Gastrocnemius medialis (tissue), 4 donors: ENCODE measurements at places on chromosomes 1 and 21. TPM values are rescaled to one million over a fixed set of nuclear protein-coding genes. Genes with fewer than 3 reads are reported as not detected.

INSRR gene
- total RNA-seq = not detected

TSACC gene
- not detected for total RNA-seq

AGMAT gene
- 2.0 TPM for total RNA-seq

CFAP107 gene
- not detected for total RNA-seq

SH2D1B gene
- 5.5 TPM for total RNA-seq

GRCh38 chr1:3902111-3902511, 2.0 kb upstream of the C1orf174 start:
- DNase-seq = no peak
- no peaks in the 10 kb centered on the region for H3K27me3 ChIP-seq
- H3K27ac ChIP-seq = no peak overlapping the region

GRCh38 chr1:165551469-165551868, 7.7 kb downstream of the LRRC52 start:
- H3K27ac ChIP-seq = no peak overlapping the region
- H3K4me3 ChIP-seq = no peak overlapping the region
- H3K36me3 ChIP-seq = no peaks in the 10 kb centered on the region
- no peaks in the 10 kb centered on the region for H3K27me3 ChIP-seq

DNA sequence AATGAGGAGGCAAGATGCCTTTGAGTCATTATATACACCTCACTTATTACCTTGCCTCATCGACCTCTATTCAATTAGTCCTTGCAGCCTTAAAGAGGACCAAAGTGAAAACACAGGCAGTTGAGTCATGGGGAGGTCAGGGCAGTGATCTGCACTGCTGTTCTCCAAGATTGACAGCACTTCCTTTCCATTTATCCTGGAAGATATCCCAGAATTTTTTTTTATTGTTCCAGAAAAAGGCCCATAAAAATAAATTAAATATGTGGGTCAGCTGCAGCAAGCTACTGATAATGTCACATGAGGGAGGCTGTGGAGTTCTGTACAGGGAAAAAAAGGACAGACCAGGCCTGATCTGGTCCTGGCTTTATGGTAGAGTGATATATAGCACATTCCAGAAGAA, 33.2 kb upstream of the CDC42BPA start:
- no peaks in the 10 kb centered on the region for H3K36me3 ChIP-seq
- peaks cover 14% of the 10 kb centered on the region for H3K4me1 ChIP-seq
- H3K27me3 ChIP-seq = no peaks in the 10 kb centered on the region

DNA sequence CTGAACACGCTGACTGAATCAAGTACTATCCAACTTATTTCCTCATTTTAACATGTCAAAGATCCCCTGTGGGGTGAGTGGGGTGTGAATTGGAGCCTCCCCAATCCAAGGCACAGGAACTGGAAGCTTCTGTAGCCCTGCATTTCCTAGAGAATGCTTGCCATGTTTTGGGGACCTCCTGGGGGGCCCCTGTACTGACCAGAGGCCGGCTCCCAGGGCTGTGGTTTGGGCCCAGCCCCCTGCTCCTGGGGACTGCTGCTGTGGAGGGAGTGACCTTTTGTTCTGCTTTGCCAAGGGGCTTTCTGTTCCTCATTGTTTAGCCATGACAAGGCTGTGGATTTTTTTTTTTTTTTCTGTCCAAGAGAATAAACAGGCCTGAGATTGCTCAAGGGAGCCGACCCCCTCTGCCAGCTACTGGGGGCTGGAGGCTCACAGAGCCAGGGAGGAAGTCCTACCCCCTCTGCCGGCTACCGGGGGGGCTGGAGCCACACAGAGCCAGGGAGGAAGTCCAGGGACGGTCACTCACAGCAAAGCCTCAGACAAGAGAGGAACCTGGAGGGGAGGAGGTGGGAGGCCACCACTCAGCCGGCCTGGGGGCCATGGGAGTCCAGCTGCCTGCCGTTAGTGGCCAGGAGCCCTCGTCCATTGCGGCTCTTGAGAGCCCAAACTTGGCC, 17.4 kb downstream of the TNFRSF1B start:
- peak; percentile 76 for DNase-seq
- H3K4me1 ChIP-seq = peaks cover 69% of the 10 kb centered on the region
- H3K27ac ChIP-seq = peak overlapping the region; percentile 88
- H3K4me3 ChIP-seq = peak overlapping the region; percentile 33
- no peaks in the 10 kb centered on the region for H3K36me3 ChIP-seq
- H3K27me3 ChIP-seq = no peaks in the 10 kb centered on the region

DNA sequence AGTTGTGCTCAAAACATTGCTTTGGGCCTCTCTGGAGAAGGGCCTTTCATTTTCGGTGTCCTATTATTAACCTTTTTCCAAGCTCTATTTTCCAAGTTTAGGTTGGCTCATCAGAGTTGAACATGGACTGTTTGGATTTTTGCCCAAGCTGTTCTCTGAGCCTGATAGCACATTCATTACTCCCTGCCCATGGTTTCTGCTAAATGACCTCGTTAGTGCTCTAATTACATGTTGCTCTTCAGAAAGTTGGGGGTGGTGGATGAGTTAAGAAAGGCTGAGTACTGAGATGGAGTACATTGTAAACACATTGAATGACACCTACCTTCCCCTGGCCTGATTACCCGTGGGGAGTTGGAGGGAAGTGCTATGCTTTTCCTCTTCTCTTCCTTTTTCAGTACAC, 38.9 kb downstream of the LMO4 start:
- H3K27ac ChIP-seq = no peak overlapping the region
- no peaks in the 10 kb centered on the region for H3K4me1 ChIP-seq
- no peaks in the 10 kb centered on the region for H3K27me3 ChIP-seq
- no peak overlapping the region for H3K4me3 ChIP-seq

DNA sequence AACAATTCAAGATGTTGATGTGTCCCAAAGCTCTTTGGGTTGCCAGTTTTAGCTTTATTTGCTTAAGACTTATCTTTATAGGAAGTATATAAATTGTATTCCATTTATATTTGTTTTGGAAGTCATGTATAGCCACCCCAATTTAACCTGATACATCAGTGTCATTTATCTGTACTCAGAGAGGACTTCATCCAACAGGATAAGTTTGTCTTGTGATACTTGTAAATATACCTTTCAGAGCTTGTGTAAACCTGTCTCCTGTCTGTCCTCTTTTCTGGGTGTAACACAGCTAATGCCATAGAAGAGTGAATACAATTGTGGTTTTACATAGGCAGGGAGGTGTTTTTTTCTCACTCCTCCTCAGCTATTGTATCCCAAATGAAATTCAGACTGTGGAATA, 10.4 kb downstream of the PTGFR start:
- H3K36me3 ChIP-seq = no peaks in the 10 kb centered on the region
- no peak overlapping the region for H3K4me3 ChIP-seq
- DNase-seq = no peak
- no peaks in the 10 kb centered on the region for H3K27me3 ChIP-seq
- H3K27ac ChIP-seq = no peak overlapping the region
- H3K4me1 ChIP-seq = no peaks in the 10 kb centered on the region

GRCh38 chr1:234862944-234863515, 253.1 kb upstream of the IRF2BP2 start:
- H3K27ac ChIP-seq = peak overlapping the region; percentile 75
- no peaks in the 10 kb centered on the region for H3K27me3 ChIP-seq
- no peaks in the 10 kb centered on the region for H3K36me3 ChIP-seq
- peak; percentile 51 for DNase-seq

DNA sequence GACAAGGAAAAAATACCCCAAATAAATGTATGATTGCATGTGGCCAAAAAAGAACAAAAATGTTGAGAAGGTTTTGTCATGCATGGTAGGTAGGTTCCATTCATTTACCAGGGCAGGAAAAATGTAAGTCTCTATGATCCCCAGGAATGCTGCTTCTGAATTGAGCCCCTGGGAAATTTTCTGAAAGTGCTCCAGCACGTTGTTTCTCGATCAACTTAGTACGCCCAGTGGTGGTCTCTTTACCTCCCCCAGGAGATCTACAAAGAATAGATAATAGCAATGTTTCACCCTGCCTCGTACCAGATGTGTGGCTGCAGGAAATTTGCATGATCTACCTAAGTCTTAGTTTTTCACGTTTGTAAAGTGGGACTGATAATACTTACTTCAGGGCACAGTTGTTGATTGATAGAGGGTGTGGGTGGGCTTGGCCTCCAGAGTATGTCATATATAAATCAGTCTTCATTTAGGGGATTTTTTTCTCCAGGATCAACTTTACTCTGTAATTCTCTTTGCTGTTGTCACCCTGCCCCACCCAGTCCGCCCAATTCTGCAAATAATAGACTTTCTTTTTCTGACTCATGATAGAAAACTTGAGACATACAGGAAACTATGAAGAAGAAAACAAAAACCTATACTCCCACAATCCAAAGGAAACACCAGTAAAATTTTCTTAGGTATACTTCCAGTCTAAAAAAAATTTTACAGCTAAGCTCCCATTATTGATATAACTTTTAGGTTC, 462.0 kb upstream of the RUNX1 start:
- DNase-seq = no peak
- no peaks in the 10 kb centered on the region for H3K27me3 ChIP-seq
- H3K4me1 ChIP-seq = peaks cover 10% of the 10 kb centered on the region
- no peak overlapping the region for H3K4me3 ChIP-seq

DNA sequence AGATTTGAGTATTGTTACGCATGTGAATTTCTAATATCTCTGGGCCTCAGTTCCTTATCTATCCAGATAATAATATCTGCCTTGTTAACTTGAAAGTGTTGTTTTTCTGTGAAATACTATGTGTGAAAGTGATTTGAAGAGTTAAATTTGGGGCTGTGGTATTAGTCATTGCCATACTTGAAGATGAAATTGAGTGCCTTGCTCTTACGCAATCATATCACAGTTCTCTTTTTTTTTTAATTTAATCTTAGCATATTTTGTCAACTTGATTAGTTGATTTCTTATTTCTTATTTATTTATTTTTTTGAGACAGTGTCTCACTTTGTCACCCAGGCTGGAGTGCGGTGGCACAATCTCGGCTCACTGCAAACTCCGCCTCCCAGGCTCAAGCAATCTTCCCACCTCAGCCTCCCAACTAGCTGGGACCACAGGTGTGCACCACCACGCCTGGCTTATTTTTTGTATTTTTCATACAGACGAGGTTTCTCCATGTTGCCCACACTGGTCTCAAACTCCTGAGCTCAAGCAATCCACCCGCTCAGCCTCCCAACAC, 31.0 kb downstream of the AGO4 start:
- no peak overlapping the region for H3K4me3 ChIP-seq
- no peak overlapping the region for H3K27ac ChIP-seq
- H3K4me1 ChIP-seq = no peaks in the 10 kb centered on the region
- no peaks in the 10 kb centered on the region for H3K27me3 ChIP-seq
- peaks cover 86% of the 10 kb centered on the region for H3K36me3 ChIP-seq
- DNase-seq = no peak

GRCh38 chr1:180627411-180627810, 4.4 kb upstream of the XPR1 start:
- no peak overlapping the region for H3K4me3 ChIP-seq
- no peaks in the 10 kb centered on the region for H3K27me3 ChIP-seq
- DNase-seq = no peak
- no peak overlapping the region for H3K27ac ChIP-seq
- H3K4me1 ChIP-seq = peaks cover 7% of the 10 kb centered on the region

- H3K27ac ChIP-seq = no peak overlapping the region
- H3K4me3 ChIP-seq = no peak overlapping the region
- H3K27me3 ChIP-seq = no peaks in the 10 kb centered on the region
- no peaks in the 10 kb centered on the region for H3K4me1 ChIP-seq
These were observed 165.1 kb upstream of the SNX7 start for GRCh38 chr1:98496256-98496995.

- H3K4me3 ChIP-seq = no peak overlapping the region
- H3K4me1 ChIP-seq = no peaks in the 10 kb centered on the region
- peaks cover 4% of the 10 kb centered on the region for H3K27me3 ChIP-seq
- no peak for DNase-seq
- no peaks in the 10 kb centered on the region for H3K36me3 ChIP-seq
These were observed 477.4 kb downstream of the CAMTA1 start for GRCh38 chr1:7262611-7263010.

DNA sequence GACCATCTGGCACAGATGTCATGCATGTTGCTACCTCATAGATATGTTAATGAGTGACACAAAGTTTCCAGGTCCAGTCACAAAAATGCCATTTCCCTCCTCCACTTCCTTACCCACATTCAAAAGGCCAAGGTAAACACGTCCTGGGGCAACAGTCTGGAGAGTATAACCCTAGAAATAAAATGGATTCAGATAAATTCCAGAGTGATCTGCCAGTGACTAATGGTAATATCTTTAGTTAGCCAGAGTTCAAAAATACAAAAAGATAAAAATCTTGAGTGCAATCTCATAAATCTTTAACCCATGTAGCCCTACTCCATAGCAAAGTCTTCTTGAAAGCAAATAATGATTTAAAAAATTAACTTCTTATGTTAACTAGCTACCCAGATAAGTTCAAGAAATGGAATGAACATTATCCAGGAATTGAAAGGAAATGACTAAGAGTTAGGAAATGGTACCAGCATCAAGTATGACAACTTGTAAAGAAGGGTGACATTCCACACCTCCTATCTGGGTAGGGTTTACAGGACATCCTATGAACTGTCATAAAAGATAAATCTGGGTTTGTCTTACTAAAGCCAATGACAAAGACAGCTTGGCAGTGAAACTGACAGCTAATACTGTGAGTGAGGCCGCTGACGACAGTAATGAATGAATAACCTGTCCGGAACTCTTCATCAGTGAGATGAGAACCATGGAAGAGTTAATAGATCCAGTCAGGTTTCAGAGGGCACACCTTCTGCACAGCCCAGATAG, 18.1 kb downstream of the RGS2 start:
- no peaks in the 10 kb centered on the region for H3K4me1 ChIP-seq
- no peaks in the 10 kb centered on the region for H3K36me3 ChIP-seq
- no peaks in the 10 kb centered on the region for H3K27me3 ChIP-seq
- no peak overlapping the region for H3K4me3 ChIP-seq
- no peak for DNase-seq
- no peak overlapping the region for H3K27ac ChIP-seq

- H3K4me3 ChIP-seq = no peak overlapping the region
- no peaks in the 10 kb centered on the region for H3K36me3 ChIP-seq
- no peaks in the 10 kb centered on the region for H3K4me1 ChIP-seq
- no peaks in the 10 kb centered on the region for H3K27me3 ChIP-seq
These were observed 69.8 kb upstream of the RGS18 start for GRCh38 chr1:192088496-192088895.

GRCh38 chr1:201874672-201875071, 14.0 kb upstream of the SHISA4 start:
- peaks cover 21% of the 10 kb centered on the region for H3K4me1 ChIP-seq
- DNase-seq = no peak
- no peaks in the 10 kb centered on the region for H3K36me3 ChIP-seq

GRCh38 chr1:153577138-153577537, 11.5 kb upstream of the S100A2 start:
- no peaks in the 10 kb centered on the region for H3K36me3 ChIP-seq
- DNase-seq = no peak
- no peak overlapping the region for H3K27ac ChIP-seq
- H3K27me3 ChIP-seq = no peaks in the 10 kb centered on the region
- peaks cover 4% of the 10 kb centered on the region for H3K4me1 ChIP-seq
- no peak overlapping the region for H3K4me3 ChIP-seq

- DNase-seq = no peak
- H3K27ac ChIP-seq = no peak overlapping the region
- no peak overlapping the region for H3K4me3 ChIP-seq
These were observed 13.9 kb upstream of the SLC5A9 start for GRCh38 chr1:48208652-48209051.
